Germinal center (tissue), 1 donor: ENCODE measurements at places on chromosomes 16 and 17.

DNA sequence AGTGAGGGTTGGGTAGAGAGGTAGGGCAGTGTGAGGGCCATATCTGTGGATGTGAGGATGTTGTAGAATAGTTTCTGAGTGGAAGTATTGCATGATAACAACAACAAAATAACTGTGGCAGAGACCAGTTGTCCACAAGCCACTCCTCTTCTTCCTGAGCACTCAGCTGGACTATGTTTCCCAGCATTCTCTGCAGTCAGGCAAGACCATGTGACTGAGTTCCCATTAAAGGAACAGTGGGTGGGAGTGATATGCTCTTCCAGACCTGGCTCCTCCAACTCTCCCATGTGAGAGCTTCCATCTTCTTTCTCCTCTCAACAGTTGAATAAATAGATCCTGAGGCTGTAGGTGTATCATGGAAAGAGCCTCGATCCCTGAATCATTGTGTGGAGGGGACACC is 272.4 kb downstream of the CBLN1 start:
- no peak for DNase-seq

DNA sequence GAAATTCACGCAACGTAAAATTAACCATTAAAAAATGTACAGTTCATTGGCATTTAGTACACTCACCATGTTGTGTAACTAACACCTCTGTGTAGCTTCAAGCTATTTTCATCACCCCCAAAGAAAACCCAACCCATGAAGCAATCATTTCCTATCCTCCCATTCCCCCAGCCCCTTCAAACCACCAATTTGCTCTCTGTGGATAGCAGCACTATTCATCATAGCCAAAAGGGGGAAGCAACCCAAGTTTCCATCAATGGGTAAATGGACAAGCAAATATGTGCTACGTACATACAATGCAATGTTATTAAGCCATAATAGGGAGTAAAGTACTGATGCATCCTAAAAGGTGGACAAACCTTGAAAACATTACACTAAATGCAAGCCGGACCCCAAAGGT is 10.9 kb upstream of the KRT222 start:
- DNase-seq: no peak

DNA sequence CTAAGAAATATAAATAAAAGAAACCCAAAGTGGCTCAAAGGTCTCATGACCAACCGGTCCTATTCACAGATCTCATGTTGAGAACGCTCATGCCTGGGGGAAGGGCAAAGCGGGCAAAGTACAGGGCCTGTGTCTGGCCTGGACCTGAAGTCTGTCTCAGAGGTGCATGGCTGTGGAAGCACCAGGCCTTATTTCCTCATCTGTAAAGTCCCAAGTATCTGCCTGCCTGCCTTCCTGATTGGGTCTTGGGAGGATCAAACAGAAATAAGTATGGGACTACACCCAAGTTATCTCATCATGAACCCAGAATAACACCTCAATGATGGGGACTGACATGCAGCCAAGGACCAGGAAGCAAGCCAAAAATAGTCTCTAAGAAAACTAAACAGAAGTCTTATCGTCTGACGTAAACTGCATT is 14.2 kb downstream of the AXIN2 start:
- no peak for DNase-seq

GRCh38 chr17:7703584-7704479 is 1.2 kb upstream of the EFNB3 start:
- DNase-seq: no peak

- DNase-seq: no peak
Observed at GRCh38 chr16:70391881-70392481, 45.3 kb downstream of the DDX19A start.

DNA sequence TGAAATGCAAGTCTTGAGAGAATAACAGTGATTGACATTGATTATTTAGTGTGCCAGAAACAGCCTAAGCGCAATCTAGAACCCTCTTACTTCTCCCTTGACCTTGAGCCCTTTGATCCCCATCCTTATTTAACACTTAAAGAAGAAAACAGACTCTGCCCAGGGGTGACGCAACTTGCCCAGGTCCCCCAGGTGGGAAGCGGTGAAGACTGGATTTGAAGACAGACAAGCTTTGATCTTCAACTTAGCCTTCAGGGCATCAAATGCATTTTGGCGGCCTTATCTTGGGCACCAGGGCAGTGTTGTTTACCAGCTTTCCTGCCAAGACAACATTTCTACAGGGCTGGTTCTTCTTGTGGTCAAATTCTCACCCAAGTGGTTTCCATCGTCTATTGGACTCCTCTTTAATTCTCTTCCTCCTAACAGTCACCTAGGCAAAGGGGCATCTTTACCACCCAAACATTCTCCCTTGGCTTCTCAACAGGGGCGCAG is 8.9 kb upstream of the CIITA start:
- no peak for DNase-seq

- DNase-seq: no peak
Observed at GRCh38 chr17:76781056-76781982, 43.4 kb downstream of the MFSD11 start.

- DNase-seq: no peak
Observed at GRCh38 chr17:10032118-10032852, 127.2 kb upstream of the RCVRN start.

- no peak for DNase-seq
Observed at GRCh38 chr17:28899212-28899815, 1.8 kb upstream of the FLOT2 start.

GRCh38 chr16:12182212-12182611 is 205.7 kb downstream of the SNX29 start:
- no peak for DNase-seq

DNA sequence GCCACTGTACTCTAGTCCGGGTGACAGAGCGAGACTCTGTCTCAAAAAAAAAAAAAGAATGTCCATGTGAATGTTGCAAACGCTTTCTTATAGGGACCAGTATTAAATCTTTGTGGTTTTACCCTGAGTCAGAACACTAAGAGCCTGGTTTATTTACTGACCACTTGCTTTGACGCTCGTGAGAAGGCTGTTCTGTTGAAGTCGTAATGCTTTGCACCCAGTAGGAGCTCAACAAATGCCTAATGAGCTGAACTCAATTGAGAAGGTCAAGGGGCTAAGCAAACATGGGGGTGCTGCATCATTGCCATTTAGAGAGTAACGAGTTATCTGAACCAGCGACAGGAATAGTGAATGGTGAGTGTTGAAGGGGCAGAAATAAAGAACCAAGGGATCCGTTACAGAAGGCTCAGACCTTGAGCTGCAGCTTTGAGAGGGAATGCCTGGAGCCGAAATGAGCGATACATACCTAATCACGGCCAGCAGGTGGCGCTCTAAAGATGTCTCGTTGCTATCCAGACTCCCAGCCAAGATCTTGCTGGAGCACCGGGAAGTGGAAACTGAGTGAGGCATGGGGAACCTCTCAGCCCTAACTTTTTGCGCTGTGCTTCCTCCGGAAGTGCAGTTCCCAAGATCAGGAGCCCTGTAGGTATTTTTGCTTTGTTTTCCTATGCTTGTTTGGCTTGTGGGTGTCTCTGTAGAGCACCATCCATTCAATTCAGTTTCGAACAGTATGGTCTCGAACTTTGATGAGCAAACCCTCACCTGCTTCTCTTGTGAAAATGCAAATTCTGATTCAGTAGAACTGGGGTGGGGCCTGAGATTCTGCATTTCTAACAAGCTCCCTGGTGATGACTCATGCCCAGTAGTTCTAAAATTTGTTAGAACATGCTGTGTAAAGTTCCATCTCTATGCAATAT is 12.6 kb upstream of the RNF222 start:
- peak; percentile 62 for DNase-seq

GRCh38 chr17:15263206-15263579 is 1.9 kb downstream of the PMP22 start:
- no peak for DNase-seq
